ENCODE measurements at places on chromosomes 12 and 14.

- no peak for DNase-seq
Measured at GRCh38 chr12:52582486-52582885, 8.8 kb upstream of the KRT74 start.

- no peak for DNase-seq
Measured at GRCh38 chr14:73995977-73996378, 23.1 kb downstream of the ENTPD5 start.

GRCh38 chr12:13173012-13173932 lies 23.3 kb upstream of the EMP1 start:
- no peak for DNase-seq

DNA sequence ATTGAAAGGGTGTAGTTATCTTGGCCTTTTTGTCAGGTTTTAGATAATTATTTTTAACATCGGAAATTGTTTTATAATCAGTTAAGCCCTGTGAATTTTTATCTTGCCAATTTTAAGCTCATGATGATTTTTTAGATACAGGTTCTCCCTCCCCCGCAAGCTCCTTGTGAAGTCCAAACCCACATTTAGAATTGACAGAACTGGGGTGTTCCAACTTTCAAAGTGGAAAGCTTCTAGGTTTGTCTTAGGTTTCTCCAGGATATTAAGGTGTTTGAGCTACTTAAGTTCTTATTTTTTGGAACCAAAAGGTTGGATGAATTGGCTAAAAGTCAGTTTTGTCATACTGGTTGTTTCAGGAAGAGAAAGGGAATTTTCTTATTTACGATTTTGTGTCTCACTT lies 49.1 kb downstream of the ATP2A2 start:
- DNase-seq = no peak

DNA sequence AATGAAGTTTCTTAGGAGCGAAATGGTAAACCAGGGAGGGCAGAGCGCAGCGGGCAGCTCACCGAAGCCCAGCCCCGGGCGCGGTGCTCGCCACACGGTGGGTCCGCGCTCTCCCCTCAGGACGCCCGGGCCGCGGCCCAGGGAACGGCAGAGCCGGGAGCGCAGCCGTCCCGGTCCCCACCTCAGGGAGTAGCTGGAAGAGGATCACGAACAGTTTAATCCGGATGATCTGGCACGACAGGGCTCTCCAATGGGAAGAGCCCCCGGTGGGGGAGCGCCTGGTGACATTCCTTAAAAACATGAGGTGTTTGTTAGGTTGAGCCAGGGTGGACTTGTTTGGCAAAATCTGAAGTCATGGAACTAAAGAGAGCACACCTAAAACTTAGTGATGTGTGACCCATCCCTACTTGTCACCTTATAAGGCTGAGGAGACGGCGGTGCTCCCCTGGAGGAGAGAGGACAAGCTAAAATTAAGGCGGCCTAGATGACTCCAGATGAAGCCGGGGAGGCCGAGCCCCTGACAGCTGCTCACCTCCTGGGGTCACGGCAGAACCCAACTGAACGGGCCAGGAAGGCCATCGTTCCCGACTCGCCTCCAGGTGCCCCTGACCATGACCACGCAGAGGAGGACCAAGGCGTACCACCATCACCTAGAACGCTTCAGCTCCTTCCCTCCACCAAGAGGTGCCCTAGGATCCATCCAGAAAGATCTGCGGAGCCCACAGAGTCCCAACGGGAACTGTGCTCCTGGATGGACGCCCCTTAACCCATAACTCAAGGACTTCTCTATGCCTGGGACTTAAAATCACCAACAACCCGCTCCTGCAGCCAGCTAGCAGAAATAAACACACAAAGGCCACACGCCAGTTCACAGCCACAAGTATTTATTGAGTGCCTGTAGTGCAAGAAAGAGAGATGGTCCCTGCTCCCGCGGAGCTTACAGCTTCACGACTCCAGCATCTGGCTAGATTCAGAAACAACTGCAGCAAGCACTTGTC lies 866 bp upstream of the PITPNM2 start:
- no peak for DNase-seq

DNA sequence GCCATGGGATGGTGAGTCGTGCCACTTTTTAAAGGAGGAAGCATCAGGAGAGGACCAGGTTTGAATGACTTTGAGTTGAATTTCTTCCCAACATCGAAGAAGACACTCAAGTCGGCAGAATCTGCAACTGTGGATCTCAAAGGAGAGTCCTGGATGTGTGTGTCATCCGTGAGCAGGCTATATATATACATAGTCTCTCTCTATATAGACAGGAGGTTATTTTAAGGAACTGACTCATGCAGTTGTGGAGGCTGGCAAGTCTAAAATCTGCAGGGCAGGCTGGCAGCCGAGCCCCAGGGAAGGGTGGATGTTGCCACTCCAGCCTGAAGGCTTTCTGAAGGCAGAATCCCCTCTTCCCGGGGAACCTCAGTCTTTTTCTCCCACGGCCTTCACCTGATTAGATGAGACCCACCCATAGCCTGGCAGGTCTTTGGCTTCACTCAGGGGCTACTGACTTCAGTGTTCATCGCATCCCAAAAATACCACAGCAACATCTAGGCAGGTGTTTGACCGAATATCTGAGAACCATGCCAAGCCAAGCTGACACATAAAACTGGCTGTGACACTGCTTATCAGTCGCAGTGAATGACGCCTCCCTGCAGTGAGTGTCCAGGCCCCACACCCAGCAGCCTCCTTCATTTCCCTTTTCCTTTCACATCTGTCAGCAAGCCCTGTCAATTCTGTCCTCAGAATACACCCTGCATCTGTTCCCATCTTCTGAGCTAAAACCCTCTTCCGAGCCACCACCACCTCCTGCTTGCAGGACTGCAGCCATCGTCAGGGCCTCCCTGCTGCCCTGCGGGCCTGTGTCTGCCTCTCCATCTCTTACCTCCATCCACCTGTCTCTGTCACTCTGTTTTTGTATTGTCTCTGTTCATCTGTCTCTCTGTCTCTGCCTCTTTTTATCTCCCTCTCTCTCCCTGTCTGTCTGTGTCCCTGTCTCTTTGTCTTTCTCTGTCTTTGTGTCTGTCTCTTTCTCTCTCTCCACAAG lies 54.0 kb downstream of the ZNF664 start:
- no peak for DNase-seq

GRCh38 chr12:92419201-92419600 lies 273.6 kb upstream of the BTG1 start:
- no peak for DNase-seq

GRCh38 chr12:29148596-29148910 lies 525 bp upstream of the FAR2 start:
- DNase-seq = no peak

- DNase-seq = no peak
Measured at GRCh38 chr14:48401321-48401720, 725.9 kb upstream of the MDGA2 start.

GRCh38 chr12:31849090-31849687 lies 110.0 kb upstream of the RESF1 start:
- DNase-seq = no peak

- no peak for DNase-seq
Measured at GRCh38 chr14:58898655-58899316, 261.0 kb downstream of the DACT1 start.

- no peak for DNase-seq
Measured at GRCh38 chr12:67504026-67504425, 144.5 kb upstream of the DYRK2 start.

DNA sequence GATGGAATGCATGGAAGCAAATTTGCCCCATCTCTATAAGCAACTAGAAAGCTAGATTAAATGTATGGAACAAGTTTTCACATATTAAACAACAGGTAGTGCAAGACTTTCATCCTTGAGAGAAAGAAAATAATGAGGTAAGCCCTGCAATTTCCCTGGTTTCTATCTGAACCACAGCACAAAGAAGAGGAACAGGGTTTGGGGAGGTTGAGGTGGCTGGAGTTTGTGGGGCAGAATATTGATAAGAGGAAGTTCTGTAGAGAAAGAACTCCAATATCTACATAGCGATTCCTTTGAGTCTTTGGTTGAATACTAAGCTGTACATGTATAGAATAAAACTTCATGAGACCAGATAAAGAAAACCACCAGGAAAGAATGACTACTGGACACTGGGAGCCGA lies 96.3 kb upstream of the CCND2 start:
- DNase-seq = no peak

DNA sequence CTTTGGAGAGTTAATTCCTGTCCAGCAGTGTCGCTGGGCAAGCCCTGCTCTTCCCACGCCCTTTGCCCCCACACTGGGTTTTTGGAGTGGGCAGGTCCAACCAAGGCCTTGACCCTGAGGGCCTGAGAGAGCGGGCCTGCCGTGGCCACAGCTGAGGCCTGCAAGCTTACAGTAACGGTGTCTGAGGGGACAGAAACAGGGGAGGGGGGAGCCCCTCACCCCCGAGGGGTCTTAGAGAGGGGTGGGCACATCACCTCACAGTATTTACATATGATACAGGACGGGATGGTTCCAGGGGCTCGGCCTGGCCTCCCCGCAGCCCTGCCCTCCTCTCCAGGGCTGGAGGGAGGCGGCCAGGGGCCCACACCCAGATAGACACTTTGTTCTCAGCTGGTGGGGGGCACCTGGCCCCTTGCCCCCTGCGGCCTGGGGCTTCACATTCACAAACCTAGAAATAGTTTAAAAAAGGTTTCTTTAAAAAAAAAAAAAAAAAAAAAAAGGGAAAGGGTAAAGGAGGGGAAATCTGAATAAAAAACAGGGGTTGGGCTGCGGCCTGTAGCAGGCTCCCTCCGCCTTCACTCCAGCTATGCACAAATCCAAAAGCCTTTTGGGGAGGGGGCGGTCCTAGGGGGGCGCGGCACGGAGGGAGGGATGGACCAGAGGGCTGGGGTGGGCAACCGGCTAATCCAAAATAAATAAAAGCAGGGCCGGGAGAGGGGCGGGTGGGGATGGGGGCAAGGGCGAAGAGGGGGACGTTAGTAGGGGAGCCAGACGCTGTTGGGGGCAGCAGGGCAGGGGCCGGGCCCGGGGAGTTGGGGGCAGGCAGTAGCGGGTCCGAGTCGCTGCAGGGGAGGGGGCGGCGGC lies 14.8 kb upstream of the PLA2G1B start:
- DNase-seq = no peak

GRCh38 chr14:63486738-63487137 lies 56.4 kb downstream of the PPP2R5E start:
- DNase-seq = no peak

- DNase-seq = no peak
Measured at GRCh38 chr14:92529903-92530302, 16.3 kb downstream of the RIN3 start.

DNA sequence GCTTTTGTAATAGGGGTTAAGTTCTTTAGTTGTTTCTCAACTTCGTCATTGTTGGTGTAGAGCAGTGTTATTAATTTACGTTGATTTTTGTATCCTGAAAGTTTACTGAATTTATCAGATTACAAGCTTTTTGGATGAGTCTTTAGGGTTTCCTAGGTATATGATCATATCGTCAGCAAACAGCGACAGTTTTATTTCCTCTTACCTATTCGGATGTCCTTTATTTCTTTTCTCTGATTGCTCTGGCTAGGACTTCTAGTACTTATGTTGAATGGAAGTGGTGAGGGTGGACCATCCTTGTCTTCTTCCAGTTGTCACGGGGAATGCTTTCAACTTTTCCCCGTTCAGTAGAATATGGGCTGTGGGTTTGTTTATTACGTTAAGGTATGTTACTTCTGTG lies 37.8 kb downstream of the AEBP2 start:
- DNase-seq = no peak

DNA sequence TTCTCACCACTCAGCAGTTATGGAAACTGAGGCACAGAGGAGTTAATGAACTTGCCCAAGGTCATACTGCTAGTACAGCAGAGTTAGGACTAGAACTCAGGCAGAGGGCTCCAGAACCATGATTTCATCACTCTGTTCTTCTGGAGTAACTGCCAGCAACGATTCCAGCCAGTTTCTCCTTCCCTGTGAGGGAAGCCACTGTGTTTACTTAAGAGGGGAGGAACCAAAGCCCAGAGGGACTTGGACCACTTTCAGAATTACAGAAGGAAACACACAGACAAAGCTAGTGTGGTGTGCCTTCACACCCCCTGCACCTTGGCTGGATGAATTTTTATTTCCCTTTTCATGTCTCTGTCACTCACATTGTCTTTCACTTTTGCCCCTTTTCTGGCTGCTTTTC lies 398.2 kb downstream of the DPF3 start:
- DNase-seq = no peak

DNA sequence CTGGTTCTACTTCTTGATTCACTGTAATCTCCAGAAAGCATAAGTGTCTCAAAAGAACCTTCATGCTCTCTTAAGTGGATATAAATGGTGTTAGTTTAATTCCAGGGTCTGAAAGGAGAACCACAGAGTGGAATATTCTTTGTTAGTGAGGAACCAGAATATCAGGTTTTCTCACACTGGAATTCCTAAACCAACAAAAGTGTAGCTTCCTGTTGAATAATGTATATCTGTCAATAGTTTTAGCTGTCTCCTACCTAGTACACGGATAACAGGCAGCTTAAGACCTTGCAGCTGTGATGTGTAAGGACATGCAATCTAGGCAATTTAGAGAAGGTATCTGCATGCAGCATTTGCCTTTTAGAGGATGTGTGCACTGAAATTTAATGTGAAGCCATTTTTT lies 24.0 kb downstream of the LRIG3 start:
- no peak for DNase-seq

- DNase-seq = no peak
Measured at GRCh38 chr12:60231976-60232907, 636.4 kb downstream of the SLC16A7 start.

- DNase-seq = no peak
Measured at GRCh38 chr14:52318826-52319645, 4.9 kb downstream of the PTGER2 start.

DNA sequence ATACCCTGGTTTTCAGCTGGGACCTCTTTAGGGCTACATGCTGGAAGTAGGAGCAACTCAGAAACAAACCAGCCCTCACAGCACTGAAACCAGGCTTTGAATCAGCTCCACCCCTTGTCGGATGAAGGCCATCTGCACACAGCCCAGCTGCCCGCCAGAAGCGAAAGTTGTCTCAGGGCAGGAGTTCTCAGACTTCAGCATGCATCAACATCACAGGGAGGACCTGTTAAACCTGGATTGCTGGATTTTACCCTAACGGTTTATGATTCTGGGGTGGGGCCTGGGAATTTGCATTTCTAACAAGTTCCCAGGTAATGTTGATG lies 10.9 kb downstream of the SYNDIG1L start:
- no peak for DNase-seq
